Epithelial cell of umbilical artery (primary cell): ENCODE measurements at places on chromosomes 13 and 19. TPM values are rescaled to one million over a fixed set of nuclear protein-coding genes. Genes with fewer than 3 reads are reported as not detected.

Gene KLK2
- total RNA-seq: not detected in 2 replicates

Gene HSD11B1L
- 7.3 and 7.8 TPM in 2 replicates for total RNA-seq

Gene ADM5
- total RNA-seq: 0.32 and 0.91 TPM in 2 replicates

Gene TMPRSS9
- total RNA-seq: not detected in 2 replicates
